ENCODE measurements at places on chromosomes 3 and 15. TPM values are rescaled to one million over a fixed set of nuclear protein-coding genes. Genes with fewer than 3 reads are reported as not detected.
A peak's percentile ranks its signal among the peaks of the same experiment; 100 is the strongest.

- no peak overlapping the region for H3K4me3 ChIP-seq
- H3K4me1 ChIP-seq, result peaks cover 16% of the 10 kb centered on the region
- no peak for DNase-seq
- H3K27ac ChIP-seq, result no peak overlapping the region
These were observed 93.2 kb upstream of the MEF2A start for GRCh38 chr15:99472416-99473145.

GRCh38 chr15:44647036-44647435 is 16.4 kb downstream of the SPG11 start:
- no peak overlapping the region for H3K4me3 ChIP-seq
- peaks cover 41% of the 10 kb centered on the region for H3K4me1 ChIP-seq
- DNase-seq, result no peak
- H3K27ac ChIP-seq, result peak overlapping the region; percentile 45

DNA sequence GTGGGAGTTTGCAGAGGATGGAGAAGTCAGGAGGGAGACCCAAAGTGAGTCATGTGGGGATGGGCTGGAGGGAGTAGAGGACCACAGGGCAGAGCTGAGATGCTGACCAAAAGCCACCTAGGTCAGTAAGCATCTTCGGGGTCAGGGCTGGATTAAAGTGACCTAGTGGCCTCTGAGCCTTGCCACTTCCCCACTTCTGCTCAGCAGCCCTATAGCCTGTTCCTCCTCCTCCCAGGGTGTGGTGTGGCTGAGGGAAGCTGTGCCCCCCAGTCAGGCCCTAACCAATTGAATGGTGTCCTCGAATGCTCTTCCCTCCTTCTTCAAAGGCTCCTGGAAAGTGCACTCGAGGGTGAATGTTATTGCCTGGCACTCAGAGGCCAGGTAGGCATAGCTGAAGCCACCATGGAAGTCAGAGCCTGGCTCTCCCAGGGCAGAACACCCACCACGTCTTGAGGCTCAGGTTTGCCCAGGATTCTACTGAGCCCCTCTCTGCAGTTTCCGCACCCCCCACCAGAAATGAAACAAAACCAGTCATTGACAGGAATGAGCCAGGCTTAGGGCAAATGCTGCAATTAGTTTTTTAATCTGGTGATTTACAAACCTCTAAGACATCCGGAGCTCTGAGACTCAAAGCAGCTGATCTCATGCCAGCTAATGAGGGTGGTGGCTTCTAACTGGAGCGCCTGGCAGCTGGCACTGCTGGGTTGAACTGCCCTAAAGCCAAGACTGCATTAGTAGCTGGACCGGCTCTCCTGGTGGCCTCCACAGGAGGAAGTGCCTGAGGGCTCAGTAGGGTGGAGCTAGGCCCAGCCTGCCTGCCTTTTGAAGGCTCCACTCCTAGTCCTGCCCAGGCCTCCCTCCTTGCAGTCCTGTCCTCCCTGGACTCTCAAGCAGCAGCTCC is 26.0 kb upstream of the VIPR1 start:
- H3K27ac ChIP-seq, result no peak overlapping the region
- peaks cover 10% of the 10 kb centered on the region for H3K27me3 ChIP-seq
- H3K4me1 ChIP-seq, result no peaks in the 10 kb centered on the region
- no peak for DNase-seq
- H3K4me3 ChIP-seq, result no peak overlapping the region
- peaks cover 12% of the 10 kb centered on the region for H3K36me3 ChIP-seq

DNA sequence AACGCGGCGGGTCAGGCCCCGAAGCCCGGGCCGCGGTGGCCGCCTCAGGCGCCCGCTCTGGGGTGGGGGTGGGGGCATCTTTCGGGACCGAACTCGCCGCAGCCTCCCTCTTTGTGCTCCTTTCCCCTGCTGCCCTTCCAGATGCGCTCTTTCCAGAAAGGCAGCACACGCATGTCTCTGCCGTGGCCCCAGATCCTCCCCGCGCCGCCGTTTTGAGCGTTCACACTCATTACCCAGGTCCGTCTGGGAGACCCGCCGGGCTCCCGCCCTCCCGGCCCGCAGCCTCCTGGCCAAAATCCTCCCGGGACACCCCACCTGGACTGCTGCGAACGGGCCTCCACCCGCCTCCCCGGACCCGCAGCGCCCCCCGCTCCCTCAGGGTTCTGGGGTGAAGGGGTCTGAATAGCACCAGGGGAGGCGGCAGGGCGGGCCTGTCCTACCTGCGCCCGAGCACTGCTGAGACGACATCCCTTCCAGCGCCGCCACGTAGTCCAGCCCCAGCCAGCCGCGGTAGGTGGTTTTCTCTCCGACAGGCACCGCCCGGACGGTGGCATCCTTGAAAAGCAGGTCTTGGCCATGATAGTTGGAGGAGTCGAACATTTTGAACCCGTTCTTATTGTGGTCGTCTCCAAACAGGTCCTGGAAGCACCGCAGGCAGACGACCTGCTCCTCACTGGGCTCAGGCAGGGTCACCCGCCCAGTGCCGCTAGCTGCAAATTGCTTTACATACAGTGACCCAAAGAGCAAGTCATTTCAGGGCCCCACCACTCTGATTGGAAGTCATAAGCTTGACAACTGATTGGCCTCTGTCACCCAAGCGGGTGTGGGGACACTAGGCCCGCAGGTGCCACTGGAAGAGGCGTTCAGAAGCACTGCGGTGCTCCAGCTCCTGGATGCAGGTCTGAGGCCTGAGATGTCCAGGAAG is 25.9 kb downstream of the MELTF start:
- H3K27me3 ChIP-seq, result peaks cover 10% of the 10 kb centered on the region
- DNase-seq, result peak; percentile 36
- H3K4me1 ChIP-seq, result peaks cover 14% of the 10 kb centered on the region
- H3K27ac ChIP-seq, result peak overlapping the region; percentile 57
- H3K4me3 ChIP-seq, result peak overlapping the region; percentile 83

DNA sequence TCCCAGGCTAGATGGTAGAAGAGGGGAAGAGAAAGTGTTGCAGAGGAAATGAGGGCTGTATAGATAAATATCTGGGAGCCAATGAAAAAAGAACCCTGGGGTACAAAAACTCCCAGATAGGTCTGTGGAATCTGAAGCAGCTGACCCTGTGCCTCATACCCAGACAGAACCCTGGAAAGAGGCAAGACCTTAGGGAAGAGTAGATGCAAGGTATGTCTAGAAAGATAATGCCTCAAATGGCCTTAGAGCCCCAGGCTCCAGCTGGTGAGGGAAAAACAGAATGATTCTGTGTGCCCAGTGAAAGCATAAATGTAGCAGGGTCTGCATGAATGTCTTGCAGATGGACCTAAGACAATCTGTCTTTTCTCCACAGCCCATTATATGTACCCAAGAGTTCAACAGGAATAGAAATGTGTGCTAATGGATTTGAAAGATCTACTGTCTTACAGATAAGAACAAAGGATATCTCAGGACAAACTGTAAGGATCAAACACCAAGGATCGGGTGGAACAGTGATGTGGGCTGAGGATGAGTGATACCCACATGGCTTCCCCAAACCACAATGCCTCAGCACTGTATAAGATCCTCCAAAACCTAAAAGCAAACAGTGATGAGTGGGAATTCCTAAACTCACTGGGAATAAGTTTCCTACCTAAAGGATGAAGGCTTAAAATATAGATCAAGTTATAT is 58.8 kb downstream of the NCEH1 start:
- H3K27me3 ChIP-seq, result no peaks in the 10 kb centered on the region
- H3K4me3 ChIP-seq, result no peak overlapping the region
- H3K4me1 ChIP-seq, result no peaks in the 10 kb centered on the region

DNA sequence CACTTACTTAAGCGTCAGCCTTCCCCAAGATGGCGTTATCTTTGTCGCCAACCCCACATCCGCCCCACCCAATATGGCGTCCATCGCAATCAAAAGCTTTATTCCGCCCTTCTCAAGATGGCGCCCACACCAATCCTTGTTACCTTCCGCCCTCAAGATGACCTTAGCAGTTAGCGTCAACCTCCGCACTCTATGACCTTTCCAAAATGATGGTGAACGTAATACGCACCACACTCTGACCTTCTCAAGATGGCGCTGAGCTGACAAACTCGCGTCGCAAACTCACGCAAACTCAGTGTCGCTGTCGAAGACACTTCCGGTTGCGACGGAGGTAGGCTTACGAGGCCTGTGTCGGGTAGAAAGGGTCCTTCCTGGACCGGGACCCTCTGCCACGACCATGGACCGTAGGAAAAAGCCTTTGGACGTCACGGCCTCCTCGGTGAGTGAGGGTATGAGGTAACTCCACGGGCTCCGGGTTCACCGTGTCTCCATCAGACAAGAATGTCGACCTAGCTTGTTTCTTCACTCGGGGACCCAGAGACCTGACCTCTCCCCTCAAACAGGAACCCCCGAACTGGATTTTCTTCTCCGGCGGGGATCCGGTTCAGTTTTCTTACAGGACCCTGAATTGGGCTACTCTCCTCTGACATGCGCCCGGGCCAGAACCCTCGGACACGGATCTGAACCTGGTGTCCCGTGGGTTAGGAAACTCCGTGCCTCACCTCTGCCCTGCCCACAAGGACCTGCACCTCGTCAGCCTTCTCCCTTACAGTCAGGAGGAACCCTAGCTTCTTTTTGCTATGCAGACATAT is at the start of gene CCDC174:
Gene CCDC174 (plus strand): TSS at position 323 of the 812 bp plus-strand sequence. CDS start 75 bp downstream, at position 398.
- peak; percentile 96 for DNase-seq
- peak within 1 kb of the TSS; percentile 100 for H3K4me3 ChIP-seq
- peaks cover 47% of the 10 kb centered on the region for H3K4me1 ChIP-seq
- peaks cover 11% of the 10 kb centered on the region for H3K36me3 ChIP-seq

DNA sequence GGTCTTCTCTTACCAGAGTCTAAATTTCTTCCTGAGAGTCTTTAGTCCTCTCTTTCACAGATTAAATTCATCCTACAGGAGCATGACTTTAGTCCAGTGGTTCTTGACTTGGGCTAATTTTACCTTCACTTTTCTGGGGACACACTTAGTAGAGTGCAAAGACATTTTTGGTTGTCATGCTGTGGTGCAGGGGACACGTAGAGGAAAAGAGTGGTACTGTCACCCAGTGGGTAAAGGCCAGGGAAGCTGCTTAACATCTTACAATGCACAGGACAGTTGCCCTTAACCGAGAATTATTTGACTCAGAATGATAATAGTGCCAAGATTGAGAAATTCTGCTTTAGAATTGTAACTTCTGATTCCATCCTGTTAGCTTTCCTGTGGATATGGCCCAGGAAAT is 772.5 kb upstream of the GRM7 start:
- no peaks in the 10 kb centered on the region for H3K36me3 ChIP-seq
- no peak for DNase-seq
- no peak overlapping the region for H3K27ac ChIP-seq
- no peaks in the 10 kb centered on the region for H3K4me1 ChIP-seq
- no peaks in the 10 kb centered on the region for H3K27me3 ChIP-seq

Gene VIPR1
- 6.6 TPM for total RNA-seq
